ENCODE measurements at places on chromosomes 7 and 10.

DNA sequence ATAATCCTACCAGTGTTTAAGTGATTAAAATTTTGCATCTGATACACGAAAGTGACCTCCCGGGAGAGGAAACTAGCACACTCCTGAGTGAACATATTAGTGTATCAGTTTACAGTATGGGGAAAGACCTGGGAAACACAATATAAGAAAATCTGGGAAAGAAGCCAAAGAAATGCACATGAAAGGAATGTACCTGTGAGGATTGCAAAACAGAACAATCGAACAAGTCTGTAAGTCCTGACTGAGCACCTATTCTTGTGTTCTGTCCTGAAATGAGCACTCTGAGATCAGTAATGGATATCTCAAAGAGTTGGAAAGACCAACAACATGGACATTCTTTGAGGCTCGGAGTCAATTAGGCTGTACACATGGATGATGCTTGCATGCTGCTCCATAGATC is 554.7 kb downstream of the SORCS3 start:
- DNase-seq, result no peak

DNA sequence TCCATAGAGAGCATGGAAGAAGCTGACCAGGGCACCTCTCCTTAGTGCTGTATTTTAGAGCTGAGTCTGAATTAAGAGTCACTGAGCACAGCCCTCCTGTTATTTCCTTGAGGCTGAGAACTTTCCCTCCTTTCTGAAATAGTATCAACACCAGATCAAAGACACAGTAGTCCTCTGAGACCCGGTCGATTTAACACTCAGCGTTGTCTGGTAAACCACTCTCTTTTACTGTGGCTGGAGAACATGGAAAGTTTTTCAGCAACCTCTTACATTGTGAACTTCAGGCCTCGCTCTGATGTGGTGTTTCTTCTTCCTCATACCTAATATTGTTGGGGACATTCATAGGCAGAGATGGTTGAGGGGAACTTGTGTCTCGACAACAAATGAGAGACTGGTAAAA is 202.0 kb upstream of the MTPN start:
- no peak for DNase-seq

DNA sequence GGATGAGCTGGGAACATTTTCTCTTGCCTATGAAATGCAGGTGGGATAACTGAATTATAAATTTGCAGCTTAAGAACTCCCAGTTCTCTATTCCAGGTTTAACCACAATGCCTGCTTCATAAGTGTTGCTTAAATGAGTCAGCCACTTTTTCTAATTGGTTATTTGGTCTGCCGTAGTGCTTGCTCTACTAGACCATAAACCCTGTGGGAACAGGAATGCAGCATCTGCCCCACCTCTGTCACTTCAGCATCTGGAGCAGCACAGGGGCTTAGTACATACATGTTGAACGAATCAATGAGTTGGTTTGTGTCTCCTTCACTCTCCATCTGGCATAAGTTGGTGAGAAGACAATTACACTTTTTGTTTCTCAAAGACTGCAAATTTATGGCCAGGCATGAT is 95.2 kb upstream of the PTER start:
- DNase-seq, result peak; percentile 8

DNA sequence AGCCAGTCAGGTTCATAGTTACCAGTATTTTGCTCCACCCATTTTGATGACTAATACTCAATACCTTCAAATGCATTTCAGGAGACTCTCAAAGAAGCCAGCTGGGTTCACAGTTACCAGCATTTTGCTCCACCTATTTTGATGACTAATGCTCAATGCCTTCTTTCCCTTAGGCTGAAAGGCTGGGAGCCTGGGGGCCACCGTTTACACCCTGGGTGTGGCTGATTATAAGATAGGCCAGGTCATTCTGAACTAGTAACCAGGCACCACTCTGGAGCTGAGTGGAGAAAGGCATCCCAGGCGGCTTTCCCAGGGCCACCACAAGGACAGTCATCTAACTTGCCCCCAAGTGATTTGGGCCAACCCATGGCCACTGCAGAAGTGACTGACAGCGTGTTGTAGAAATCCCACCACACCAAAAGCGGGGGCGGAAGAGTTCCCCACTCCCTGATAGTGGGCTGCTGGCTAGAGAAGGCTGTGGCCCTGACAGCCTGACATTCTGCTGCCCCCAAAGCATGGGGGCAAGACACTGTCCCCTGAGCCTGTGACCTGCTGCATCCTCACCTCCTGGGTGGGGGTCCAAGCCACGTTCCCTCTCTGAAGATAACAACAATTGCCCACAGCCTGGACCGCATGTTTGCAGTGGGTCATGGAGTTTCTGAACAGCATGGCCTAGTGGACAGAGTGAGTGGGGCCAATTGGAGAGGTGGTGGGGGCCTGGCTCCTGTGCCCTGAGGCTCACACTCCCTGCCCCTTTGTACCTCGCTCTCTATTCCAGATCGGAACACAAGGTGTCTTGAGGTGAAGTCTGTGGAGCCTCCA is 23.0 kb upstream of the ZNF488 start:
- peak; percentile 88 for DNase-seq

DNA sequence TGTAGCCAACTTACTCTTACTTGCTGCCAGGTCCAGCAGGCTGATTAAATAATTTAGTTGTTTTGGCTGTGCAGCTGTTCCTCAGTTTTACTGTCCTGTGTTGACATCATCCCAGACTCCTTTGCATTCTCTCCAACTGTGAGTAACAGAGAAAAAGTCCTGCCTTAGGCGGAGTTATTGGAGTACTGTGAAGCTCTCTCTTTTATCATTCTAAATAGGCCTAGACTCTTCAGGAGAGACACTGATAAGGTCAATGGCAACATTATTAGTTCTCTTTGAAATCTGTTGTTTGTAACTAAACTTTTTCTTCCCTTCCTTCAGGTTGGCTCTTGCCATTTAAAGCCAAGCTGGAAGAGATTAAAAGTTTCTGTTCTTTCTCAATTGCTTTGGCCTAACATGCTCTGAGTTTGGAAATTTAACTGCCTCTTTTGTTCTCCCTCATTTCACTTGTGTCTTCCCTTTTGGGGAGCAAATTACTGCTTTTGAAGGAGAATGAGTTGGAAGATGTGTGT is 215.7 kb upstream of the CSTF2T start:
- no peak for DNase-seq

GRCh38 chr10:123848564-123849457 is 42.8 kb downstream of the CPXM2 start:
- peak; percentile 32 for DNase-seq
